Transverse colon (tissue), 4 donors: ENCODE measurements at places on chromosomes 4 and X.

GRCh38 chr4:5361968-5362367, 310.7 kb downstream of the STK32B start:
- no peak for DNase-seq

DNA sequence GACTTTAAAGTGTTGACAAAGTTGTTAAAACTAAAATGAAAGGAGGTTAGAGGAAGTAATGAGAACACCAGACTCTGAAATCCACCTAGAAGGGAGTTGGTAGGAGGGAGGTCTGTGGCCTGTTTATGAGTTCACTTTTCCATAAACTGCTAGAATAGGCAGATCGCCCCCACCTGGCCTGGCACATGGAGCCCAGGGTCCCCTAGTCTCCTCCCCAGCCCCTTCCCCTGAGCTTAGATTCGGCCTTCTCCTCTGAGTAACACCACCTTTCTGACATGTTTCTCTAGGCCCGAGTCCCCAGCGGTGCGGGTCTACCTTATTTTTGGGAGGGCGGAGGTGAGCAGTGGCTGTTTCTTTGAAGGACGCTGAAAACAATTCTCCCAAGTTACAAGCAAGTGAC, 54.5 kb upstream of the FAT1 start:
- no peak for DNase-seq

- no peak for DNase-seq
Observed at GRCh38 chr4:143184217-143184502, 557 bp upstream of the USP38 start.

- peak; percentile 45 for DNase-seq
Observed at GRCh38 chrX:13087322-13088155, 43.1 kb upstream of the FAM9C start.

DNA sequence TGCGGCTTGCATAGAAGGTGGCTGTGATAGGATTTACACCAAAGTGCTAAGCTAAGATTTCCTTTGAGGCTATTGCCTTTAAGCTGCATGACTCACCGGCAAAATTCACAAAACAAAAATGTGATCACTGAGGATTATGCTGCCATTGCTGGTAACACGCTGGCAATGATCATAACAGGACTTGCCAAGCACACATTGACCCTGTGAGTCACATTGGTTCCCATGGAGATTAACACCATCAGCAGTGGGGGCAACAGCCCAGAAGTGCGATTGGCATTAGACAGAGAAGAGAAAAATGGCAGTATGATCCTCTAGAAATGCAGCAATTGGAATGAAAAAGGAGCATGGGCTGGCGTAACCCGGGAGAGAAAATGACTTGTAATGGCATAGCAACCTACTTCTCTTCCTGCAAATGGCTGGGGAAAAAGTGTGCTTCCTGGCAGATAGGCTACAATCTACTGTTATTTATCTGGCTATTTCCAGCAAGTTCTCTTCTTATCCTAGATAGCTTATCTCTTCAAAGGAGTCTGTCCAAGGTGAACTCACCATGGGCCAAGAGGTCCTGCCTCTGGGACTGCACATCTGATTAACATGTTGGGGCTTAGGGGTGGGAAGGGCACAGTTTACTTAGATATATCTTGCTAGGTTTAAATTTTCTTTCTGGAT, 314.2 kb upstream of the IGFBP7 start:
- DNase-seq = no peak

DNA sequence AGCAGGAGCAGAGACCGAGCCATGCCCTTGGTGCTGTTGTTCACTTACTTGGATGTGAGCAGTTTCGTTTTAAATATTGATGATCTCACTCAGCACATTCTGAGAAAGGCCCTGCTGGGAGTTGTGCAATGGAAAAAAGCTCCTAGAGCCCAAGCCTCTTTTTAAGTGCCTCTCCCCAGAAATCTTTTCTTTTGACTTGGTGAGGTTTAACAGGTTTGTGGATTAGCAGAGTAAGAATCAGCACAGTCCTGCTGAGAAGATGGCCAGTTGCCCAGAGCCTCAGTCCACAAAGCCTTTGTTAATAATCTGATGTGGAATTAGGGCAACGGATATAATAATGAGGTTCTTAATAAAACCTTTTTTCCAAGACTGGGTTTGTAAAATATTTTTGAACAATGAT, 157.5 kb upstream of the ATP6AP2 start:
- no peak for DNase-seq

GRCh38 chr4:4533461-4534169, 8.2 kb downstream of the STX18 start:
- DNase-seq = no peak

- no peak for DNase-seq
Observed at GRCh38 chr4:142242156-142242555, 603.9 kb downstream of the INPP4B start.

DNA sequence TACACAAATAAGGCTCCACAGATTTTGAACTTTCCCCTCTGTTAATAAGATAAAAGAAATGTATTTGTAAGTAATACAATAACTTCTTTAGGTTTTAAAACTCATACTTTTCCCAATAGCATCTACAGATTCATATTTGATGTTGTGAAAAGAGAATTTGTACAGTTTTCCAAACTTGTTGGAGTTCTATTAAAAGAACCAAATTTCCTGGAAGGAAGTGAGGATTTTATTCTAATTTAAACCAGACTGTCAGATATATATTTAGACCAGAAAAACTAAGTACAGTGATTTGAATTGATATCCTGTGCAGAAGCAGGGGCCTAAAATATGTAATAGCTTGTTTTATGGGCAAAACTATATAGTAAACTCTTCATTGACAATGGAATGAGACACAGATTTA, 53.7 kb downstream of the NAA11 start:
- no peak for DNase-seq

GRCh38 chrX:74340051-74340450, 36.1 kb downstream of the ZCCHC13 start:
- DNase-seq = no peak
